KBM-7 (cell line): ENCODE measurements at places on chromosomes 2 and 18.

DNA sequence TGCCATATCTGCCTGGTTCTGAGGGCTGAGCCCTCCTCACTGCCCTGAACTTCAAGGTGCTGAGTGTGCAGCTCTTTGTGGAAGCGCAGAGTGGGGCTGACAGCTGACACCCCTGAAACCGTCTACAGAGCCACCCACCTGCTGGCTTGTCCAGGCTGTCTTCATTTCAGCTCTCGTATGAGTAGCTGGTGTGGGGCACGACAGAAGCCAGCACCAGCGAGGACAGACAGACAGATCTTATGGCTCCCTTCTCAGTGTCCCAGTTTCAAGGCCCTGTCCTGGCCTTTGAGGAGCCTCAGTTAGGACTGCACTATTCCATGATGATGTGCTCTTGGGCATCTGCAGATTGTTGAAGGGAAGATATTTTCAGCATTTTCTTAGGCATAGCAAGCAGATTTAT, 287.1 kb downstream of the SLC4A3 start:
- no peak for DNase-seq

GRCh38 chr18:13998571-13998970, 83.2 kb upstream of the MC2R start:
- DNase-seq = no peak

- no peak for DNase-seq
Measured at GRCh38 chr2:124649001-124649400, 623.9 kb downstream of the CNTNAP5 start.

DNA sequence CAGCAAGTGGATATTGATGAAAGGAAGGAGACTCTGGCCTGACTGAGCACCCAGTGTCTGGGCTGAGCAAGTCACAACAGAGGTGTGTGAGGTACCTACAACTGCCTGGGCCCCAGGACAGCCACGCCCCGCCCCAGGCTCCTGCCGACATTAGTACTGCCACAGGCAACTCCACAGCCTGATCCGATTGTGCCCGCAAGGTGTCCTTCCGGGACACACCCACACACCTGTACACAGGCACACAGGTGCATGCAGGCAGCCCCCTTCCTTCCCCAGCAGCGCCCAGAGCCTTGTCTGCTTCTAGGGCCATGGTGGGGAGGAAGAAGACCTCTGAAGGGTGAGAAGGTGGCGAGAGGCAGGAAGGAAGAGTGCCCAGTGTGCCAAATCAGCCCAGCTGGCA, 83.6 kb downstream of the TNS1 start:
- DNase-seq = no peak

- DNase-seq = no peak
Measured at GRCh38 chr2:71254078-71254477, 27.2 kb upstream of the PAIP2B start.

DNA sequence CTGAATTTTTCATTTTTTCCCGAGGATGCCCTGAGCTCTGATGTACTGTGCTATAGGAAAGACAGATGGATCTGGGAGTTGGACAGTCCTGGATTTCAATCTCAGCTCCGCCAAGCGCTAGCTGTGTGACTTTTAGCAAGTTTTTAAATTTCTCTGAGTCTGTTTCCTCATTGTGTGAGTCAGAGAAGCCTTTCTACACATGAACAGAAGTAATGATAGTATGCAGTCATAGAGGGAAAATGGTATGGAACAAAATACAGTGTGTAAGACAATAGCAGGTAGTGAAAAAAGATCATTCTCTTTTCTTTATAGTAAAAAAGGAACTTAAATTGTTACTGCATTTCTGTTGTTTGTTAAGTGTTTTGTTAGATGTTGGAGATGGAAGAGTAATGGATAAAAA, 52.4 kb upstream of the PPM1B start:
- DNase-seq = no peak

- no peak for DNase-seq
Measured at GRCh38 chr2:177882501-177882900, 190.1 kb downstream of the PDE11A start.

GRCh38 chr2:163182764-163183354, 344.3 kb upstream of the KCNH7 start:
- peak; percentile 8 for DNase-seq

- DNase-seq = no peak
Measured at GRCh38 chr18:26535630-26536029, 12.7 kb downstream of the KCTD1 start.
